CMK (cell line): ENCODE measurements at places on chromosomes 5 and 9.

GRCh38 chr5:54443270-54443669 lies 12.2 kb upstream of the HSPB3 start:
- no peak for DNase-seq

- DNase-seq = no peak
Observed at GRCh38 chr9:4048441-4048840, 251.4 kb downstream of the GLIS3 start.

DNA sequence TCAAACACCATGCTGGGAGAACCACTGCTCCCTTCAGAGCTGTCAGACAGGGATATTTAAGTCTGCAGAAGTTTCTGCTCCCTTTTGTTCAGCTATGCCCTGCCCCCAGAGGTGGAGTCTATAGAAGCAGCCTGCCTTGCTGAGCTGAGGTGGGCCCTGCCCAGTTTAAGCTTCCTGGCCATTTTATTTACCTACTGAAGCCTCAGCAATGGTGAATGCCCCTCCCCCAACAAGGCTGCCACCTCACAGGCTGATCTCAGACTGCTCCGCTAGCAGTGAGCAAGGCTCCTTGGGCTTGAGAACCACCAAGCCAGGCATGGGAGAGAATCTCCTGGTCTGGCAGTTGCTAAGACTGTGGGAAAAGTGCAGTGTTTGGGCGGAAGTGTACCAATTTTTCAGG lies 205.5 kb upstream of the PTGER4 start:
- DNase-seq = no peak

DNA sequence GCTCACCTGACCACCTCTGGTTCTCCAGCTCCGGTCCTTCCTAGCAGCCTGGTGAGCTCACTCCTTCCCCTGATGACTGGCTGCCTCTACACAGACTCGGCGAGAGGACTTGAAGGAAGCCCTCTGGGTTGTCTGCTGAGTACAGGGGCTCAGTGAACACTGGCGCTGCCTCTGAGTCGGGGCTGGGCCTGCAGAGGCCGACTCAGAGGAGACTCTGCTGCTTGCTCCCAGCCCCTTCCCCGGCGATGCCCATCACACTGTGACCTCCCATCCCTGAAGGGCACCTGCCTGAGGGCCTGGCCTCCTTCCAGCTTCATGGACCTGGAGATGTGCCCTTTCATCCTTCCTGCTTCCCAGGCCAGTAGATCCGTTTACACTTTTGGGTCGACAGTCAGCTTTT lies 22.0 kb downstream of the CRB2 start:
- no peak for DNase-seq

DNA sequence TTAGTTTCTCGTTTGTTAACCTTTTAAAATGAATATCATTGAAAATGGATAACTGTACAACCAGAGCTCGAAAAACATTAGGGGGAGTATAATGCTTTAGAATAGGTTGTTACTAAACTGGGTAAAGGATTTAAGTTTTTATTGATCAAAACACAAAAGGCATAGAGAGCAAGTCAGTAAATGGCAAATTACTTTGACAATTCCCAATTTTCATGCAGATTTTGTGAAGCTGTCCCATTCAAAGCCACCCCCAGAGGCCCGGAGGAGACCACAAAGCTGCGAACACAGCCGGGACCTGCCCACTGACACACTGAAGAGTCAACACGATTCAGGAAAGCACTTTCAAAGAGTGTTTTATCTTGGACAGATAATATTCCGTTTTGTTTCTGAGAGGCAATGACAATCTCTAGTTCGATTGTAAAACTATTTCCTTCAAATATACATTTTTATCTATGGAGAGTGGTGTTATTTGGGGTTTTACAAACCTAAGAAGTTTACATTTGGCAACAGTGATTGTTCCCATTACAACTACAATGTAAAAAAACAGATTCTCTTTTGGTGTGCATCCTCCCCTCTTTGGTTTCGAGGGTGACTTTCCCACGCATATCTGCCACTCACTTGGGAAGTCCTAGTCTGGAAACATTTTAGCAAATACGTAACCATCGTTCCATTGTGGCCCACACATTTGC lies 182.6 kb upstream of the TBCA start:
- DNase-seq = no peak
